HepG2 (cell line): ENCODE measurements at places on chromosomes 7 and 10.
A peak's percentile ranks its signal among the peaks of the same experiment; 100 is the strongest.

GRCh38 chr7:156148995-156149394 is 336.7 kb upstream of the SHH start:
- no peak for DNase-seq

DNA sequence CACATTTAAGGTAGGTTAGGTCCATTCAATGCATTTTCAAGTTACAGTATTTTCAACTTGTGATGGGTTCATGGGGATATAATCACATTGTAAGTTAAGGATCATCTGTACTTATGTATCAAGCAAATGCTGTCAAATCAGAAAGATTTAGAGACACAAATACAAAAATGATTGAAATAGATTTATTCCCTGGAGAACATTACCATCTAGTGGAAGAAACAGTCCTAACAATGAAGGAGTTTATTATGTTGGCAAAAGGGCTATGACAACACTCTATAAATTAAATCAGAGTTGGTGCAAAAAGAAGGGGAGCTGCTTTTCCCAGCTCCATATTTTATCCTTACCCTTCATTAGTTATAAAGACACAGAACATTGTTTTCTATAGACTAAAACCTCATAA is 69.0 kb downstream of the PRSS58 start:
- peak; percentile 5 for DNase-seq

DNA sequence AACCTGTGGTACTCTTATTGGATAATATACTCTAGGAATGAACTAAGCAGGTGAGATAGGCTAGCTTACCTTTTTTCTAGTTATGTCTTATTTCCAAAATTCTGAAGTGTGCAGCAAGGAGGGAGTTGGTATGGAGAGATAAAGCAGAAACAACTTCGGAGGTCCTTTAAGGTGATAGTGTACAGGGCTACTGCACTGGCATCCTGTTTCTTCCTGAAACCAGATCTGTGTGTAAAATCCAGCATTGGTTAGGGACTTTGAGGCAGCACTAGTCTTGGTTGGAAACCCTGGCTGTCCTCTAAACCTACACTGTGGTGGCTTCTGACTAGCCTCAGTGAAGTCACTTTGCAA is 66.9 kb upstream of the STRIP2 start:
- no peak for DNase-seq

DNA sequence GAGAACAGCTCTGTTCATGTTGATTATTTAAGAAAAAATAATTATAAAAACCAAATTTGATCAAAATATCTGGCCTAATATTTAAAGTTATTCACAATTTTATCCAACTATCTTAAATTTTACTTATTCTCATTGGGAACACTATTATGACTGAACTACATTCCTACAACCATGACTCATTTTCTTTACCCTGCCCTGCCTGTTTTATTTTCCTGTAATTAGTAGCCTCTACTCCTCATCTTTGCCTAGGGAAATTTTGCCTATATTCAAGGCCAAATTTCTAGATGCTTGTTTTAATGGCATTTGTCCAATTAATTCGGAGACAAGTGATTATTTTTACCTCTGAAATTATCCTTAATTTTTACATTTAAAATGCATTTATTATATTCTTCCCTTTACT is 289.7 kb upstream of the TMEM229A start:
- no peak for DNase-seq

DNA sequence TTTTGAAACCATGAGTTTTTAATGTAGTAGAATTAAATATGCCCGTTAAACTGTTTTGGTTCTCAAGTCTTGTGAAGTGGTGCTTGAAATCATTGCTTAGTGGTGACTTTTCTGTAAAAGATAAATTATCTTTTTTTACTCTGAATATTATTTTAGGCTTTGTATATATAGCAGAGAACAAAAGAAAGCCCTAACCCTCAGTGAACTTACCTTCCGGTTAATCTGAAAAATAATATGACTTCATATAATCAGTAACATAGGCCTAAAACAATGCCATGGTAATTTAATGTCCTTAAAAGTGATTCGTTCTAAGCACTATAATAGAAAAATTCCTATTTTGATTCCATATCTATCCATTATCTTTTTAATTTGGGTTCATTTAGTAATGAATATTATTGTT is 21.8 kb downstream of the AKAP9 start:
- no peak for DNase-seq
